ENCODE measurements at places on chromosomes 2 and 18.

GRCh38 chr2:223450246-223450645 lies 151.9 kb downstream of the SCG2 start:
- no peak for DNase-seq

DNA sequence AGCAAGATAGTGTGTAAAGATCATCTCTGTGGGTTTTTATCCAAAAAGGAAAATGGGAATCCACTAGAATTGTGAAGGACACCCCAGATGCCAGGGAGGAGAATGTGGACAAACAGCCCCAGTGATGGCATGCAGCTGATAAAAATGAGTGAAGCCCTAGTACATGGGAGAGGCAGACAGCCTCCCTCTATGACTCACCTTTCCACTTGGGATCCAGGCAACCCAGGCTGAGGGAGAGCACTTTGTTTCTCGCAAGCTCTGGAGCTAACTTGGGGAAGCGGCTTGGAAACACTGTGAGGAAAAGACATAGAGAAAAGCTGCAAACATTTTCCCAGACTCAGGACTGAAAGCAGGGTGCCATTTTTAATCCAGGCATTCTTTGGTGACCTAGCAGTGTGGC lies 5.3 kb upstream of the FLACC1 start:
- DNase-seq, result no peak

- no peak for DNase-seq
Measured at GRCh38 chr2:39595116-39595515, 70.6 kb upstream of the TMEM178A start.

DNA sequence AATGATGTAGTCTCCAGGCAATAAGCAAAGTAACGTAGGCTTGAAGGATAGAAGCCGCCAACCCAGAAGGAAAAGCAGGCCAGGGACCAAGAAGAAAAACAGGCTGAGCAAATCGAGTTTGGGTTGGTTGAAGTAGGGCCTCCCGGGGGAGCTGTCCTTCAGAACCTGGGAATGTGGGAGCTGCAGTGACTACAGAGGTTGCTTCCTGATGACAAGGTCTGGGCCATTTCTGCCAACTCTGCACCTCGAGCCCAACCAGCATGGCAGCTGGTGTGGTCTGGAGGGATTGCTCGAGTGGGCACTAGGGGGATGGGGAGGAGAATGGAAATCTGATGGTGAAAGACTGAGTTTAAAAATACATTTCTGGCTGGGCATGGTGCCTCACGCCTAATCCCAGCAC lies 14.1 kb downstream of the ACMSD start:
- DNase-seq, result no peak
